Astrocyte of the spinal cord (primary cell): ENCODE measurements at places on chromosomes 2 and 18.

DNA sequence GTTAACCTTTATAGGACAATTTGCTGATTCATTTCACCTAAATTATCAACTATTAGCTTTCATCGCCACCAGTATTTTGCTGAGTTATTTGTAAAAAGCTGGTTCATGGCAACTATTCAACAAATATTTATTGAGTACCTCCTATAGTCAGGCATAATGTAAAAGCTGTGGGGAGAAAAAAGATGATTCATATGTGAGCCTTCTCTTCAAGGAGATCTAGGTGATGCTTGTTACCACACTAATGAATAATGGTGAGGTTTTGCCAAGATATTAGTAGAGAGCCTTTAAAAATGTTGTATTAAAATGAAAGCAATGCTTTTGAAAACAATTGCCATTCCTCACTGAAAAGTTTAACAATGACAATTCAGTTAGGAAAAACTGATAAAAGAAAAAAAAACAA is 187.8 kb downstream of the ANKRD44 start:
- DNase-seq: no peak

DNA sequence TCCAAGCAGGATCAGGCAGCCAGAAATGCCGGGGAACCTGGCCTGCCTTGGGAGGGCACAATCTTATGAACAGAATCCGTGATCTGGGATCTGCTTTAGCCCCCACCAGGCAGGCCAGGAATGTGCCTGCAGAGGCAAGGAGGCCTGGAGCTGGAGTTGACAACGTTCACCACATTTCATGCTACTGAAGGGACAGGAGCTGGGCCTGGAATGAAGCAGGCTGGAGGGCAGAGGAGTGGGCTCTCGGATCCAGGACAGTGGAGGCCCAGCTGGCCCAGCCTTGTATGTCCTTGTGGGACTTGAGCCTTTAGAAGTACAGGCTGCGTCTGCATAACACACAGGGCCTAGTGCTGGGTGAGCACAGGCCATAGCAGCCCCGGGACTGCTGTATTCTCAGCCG is 91.8 kb downstream of the KLHL29 start:
- DNase-seq: no peak

DNA sequence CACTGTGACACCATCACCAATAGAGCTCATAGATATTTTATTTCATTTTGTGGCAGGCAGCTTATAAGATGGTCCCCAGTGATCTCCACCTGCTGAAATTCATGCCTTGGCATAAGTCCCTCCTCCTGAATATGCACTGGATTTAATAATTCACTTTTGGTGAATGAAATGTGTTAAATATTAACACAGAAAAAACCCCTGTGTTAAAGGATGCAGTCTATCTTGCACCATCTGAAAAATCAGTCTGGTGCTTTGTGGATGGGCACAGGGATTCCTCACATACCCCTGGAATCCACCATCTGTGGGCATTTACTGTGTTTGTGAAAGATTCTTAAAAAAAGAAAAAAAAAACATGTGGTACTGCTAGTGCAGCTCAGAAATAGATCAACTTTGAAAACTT is 26.1 kb upstream of the WIPF1 start:
- DNase-seq: no peak

- no peak for DNase-seq
Measured at GRCh38 chr2:130823171-130823885, 13.4 kb upstream of the ARHGEF4 start.

GRCh38 chr2:189933911-189934399 is 128.6 kb downstream of the MSTN start:
- DNase-seq: peak; percentile 84

- DNase-seq: peak; percentile 49
Measured at GRCh38 chr2:45895241-45895861, 243.9 kb downstream of the PRKCE start.

DNA sequence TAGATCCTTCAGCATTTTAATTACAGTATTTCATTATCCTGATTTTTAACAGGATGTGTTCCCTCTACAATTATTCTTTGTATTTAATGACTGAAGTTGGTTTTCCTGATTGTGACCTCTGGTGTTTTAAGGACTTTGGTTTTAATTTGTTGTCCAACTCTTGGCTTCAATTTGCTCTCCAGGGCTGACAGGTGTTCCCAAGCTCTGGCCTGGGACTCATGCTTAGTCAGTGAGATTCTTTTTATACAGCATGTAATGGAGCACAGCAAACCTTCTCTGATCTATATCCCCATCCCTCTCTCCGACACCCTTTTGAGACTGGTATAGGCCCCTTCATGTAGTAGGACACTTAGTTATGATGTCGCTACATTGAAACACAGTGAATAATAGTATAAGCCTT is 896.3 kb downstream of the TSN start:
- no peak for DNase-seq

DNA sequence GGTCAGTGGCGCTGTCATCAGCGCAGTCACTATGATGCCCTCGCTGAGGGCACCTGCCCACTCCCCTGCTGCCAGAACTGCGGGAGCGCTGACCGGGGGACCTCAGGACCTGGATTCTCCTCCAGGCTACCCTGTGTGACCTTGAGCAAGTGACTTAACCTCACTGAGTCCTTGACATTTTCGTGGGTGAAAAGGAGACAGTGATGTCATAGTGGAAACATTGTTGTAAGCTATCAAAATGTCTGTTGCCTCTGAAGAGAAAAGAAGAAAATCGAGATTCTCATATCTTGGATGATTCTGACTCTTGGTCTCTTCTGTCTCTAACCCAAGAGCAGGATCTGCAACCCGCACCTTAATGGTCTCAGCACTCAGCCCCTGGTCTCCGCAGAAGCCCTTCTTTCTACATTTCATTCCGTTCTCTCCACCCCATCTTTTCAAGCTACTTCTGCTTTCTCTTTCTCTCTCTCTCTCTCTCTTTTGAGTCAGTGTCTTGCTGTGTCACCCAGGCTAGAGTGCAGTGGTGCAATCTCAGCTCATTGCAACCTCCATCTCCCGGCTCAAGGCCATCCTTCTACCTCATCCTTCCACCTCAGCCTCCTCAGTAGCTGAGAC is 978 bp upstream of the TUBA4A start:
- no peak for DNase-seq

DNA sequence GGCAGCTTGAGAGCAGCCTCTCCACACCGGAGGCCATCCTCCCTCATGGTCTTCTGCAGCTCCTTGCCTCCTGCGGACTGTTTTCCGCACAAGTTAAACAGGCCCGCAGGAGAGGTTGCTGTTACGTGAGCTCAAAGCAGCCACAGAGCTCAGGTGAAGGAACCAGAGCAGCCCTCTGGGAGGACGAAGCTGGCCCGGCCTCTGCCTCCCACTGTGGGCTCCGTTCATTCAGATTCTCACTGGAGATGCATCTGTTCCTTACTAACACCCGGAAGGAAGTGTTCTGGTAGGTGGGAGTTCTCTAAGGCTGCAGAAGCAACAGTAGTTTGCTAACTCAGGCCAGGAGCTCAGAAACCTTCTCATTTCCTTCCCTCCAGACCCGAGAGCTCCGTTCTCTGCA is 10.9 kb downstream of the DIPK1C start:
- DNase-seq: no peak

DNA sequence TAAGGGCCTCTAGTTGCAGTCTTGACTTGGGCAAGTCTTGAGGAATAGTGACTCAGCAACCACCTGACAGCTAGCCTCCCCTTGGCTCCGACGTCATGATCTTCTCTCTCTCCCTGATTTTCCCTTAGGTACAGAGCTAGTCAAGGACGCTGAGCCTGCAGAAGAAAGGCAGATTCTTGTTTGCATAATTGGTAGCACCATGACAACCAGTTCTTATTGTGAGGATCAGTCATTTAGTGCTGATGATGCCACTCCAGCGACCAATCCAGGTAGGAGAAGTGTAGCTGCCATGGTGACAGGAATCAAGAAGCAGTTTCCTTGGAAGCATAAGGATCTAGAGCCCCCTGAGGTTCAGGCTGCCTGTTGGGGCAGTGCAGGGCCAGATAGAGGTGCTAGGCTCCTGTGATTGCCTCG is 2.8 kb upstream of the RESP18 start:
- no peak for DNase-seq

GRCh38 chr2:105279126-105279525 is 37.6 kb downstream of the GPR45 start:
- no peak for DNase-seq

DNA sequence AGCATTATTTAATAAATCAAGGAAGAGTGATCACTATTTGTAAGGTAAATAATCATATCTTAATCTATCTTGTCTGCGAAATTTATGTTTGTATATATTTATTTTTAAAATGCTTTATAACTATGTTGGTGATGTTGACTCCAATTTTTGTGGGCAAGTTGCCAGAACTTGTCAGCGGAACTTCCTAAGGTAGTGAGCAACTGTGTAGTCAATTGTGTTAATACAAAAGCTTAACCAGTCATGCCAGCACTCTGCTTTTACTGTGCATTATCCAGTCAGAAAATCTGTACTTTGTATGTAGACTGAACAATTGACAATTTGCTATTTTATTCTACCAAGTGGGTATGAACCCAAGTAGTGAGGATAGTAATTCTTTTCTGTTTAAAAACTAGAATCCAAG is 61.9 kb upstream of the RND3 start:
- no peak for DNase-seq

GRCh38 chr2:20453087-20453486 is 6.2 kb downstream of the RHOB start:
- no peak for DNase-seq

- DNase-seq: no peak
Measured at GRCh38 chr2:694906-695510, 17.8 kb upstream of the TMEM18 start.

DNA sequence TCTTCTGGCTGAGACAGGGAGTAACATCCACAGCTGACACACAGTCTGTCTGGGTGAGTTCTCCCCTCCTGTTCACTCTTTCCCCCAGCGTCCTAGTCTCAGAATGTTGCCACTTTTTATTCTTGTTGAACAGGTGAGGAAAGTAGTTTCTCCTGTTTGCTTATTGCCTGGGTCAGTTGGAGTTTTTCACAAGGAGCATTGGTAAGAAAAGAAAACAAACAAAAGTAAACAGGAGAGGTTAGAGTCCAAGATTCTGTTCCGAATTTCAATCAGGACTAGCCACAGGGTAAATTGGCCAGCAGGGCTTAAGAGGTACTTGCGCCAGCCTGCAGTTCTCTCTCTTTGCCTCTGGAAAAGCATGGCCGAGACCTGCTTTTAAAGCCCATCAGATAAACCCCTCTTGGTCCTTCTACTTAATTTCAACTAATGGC is 255.0 kb upstream of the EPAS1 start:
- no peak for DNase-seq

- peak; percentile 10 for DNase-seq
Measured at GRCh38 chr18:13051159-13051558, 60.0 kb downstream of the CEP192 start.

DNA sequence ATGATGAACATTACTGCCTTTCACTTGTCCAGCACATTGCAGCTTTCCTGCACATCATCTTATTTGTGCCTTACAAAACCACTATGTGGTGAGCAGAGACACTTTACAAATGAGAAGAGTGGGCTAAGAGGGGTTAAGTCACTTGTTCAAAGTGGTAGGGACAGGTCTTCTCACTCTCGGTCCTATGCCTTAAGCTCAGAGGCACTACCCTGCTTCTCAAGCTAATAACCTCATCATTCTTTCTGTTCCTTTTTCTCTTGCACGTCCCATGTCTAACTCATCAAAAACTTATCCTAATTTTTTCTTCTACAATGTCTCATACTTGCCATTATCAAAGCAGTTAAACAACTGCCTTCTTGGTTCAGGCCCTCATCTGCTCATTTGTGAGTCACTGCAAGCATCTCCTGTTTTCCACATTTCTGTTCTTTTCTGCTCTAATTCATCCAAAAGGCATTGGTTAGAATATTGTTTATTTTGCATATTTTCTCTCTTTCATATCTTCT is 21.9 kb upstream of the NCOA1 start:
- DNase-seq: no peak
